GDM1 (cell line): ENCODE measurements at places on chromosomes 16 and 17.

DNA sequence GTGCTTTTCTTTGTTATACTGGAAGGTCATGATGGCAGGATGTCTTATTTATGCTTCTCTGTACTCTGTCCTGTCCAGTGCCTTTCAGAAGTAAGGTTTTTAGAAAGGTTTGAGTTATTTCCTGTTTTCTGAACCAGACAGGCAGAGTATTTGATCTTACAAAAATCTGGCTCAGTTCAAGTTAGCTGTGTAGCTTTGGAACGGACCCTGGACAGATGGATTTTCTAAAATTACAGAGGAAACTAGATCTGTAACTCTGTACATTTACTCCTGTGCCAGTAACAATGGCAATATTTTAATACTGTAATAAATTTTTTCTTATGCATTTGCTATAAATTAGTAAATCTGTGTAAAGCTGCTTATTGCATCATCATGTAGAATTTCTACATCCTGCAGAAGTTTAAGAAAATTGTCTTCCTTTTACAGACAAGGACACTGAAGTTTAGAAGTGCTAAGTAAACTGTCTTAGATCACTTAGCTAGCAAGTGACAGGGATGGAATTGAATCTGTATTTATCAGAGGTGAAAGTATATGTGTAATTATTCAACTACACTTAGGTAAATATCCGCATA, 347.6 kb downstream of the WWOX start:
- no peak for DNase-seq

DNA sequence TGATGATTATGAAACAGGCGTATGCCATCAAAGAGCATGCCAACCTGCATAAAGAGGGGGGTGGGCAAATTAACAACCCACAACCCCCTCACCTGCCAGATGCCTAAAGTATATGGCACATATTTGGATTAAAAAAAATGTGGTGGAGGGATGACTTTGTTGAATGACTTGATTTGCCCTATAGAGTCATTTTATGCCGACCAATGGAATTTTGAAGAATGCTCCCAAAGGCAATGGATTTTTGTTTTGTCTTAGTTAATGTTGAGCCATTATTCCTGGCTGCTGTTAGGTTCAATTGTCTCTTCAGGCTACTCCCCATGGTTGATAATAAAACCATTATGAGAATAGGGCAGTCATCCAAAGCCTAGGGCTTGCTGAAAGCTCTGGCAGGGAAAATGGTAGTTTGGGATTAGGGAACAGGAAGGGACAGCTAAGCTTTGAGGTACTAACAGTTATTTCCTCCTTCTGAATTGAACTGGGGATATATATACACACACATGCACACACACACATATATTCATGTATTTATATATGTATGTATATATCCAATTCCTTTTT, 5.8 kb upstream of the CHCT1 start:
- DNase-seq = no peak

GRCh38 chr17:37884516-37884915, 39.7 kb upstream of the TBC1D3K start:
- DNase-seq = no peak

- no peak for DNase-seq
Measured at GRCh38 chr16:68779891-68780290, 42.8 kb downstream of the CDH1 start.

- DNase-seq = no peak
Measured at GRCh38 chr17:30021708-30022317, 80.4 kb downstream of the EFCAB5 start.

DNA sequence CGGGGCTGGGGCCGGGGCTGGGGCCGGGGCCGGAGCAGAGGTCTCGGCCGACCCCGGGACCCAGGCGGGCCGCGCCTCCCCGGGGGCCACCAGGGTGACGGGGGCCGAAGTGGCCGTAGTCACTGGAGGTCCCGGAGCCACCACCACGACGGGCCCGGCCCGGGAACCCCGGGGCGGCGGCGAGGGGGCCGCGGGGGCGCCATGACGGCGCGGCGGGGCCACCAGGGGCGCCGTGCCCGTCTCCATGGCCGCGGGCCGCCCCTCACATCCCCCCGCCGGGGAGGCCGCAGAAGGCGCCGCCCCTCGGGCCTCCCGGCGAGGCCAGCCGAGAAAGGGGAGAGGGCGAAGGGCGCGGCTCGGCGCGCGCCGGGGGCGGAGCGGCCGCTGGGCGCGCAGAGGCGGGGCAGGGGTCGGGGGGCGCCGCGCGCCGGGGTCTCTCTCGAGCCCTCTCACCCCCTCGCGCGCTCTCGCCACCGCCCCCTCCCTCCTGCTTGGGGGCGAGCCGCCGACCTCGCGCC, 297 bp downstream of the TBC1D10B start:
- DNase-seq = no peak
